K562 (cell line): ENCODE measurements at places on chromosomes 6 and 20. TPM values are rescaled to one million over a fixed set of nuclear protein-coding genes. Genes with fewer than 3 reads are reported as not detected.

KCNG1 gene
- 0.76 and 1.5 TPM in 2 replicates for total RNA-seq

RAET1G gene
- total RNA-seq = not detected in 2 replicates

RUNX2 gene
- 0.98 and 1.00 TPM in 2 replicates for total RNA-seq

CST2 gene
- not detected in 2 replicates for total RNA-seq

BMP5 gene
- total RNA-seq = not detected in 2 replicates

TTLL9 gene
- not detected in 2 replicates for total RNA-seq

SLA2 gene
- 0.07 and 0.13 TPM in 2 replicates for total RNA-seq

SLPI gene
- 0.67 and 0.78 TPM in 2 replicates for total RNA-seq

HLA-DRB5 gene
- 0.27 TPM in 1 of 2 replicates, not detected in the other for total RNA-seq

NHSL1 gene
- 0.20 and 0.25 TPM in 2 replicates for total RNA-seq

ULBP1 gene
- 2.7 and 3.5 TPM in 2 replicates for total RNA-seq

SLC26A8 gene
- not detected in 2 replicates for total RNA-seq

SLC32A1 gene
- not detected in 2 replicates for total RNA-seq

FOXS1 gene
- total RNA-seq = not detected in 2 replicates

TUBB2B gene
- total RNA-seq = 5.1 and 5.8 TPM in 2 replicates

TOX2 gene
- total RNA-seq = not detected in 2 replicates

NEURL2 gene
- total RNA-seq = 1.2 and 1.9 TPM in 2 replicates

CTCFL gene
- total RNA-seq = 122 and 124 TPM in 2 replicates

ZFP57 gene
- 0.13 TPM in 2 replicates for total RNA-seq

LSM14B gene
- 32.7 and 36.0 TPM in 2 replicates for total RNA-seq

AIF1 gene
- total RNA-seq = 9.2 and 9.4 TPM in 2 replicates

AURKA gene
- total RNA-seq = 97.4 and 101 TPM in 2 replicates

FAM184A gene
- total RNA-seq = 9.5 and 13.6 TPM in 2 replicates

STMN3 gene
- 50.2 and 52.4 TPM in 2 replicates for total RNA-seq

MEP1A gene
- not detected in 2 replicates for total RNA-seq

ADGRF1 gene
- total RNA-seq = 0.22 TPM in 1 of 2 replicates, not detected in the other

KIAA1755 gene
- not detected in 2 replicates for total RNA-seq

EPPIN gene
- total RNA-seq = not detected in 2 replicates

GPR6 gene
- not detected in 2 replicates for total RNA-seq

FAM209A gene
- not detected in 2 replicates for total RNA-seq

CDH26 gene
- 0.22 TPM in 1 of 2 replicates, not detected in the other for total RNA-seq

OTOR gene
- not detected in 2 replicates for total RNA-seq

GLP1R gene
- not detected in 2 replicates for total RNA-seq

SLC35D3 gene
- total RNA-seq = not detected in 2 replicates

NKX2-2 gene
- total RNA-seq = not detected in 2 replicates

CALHM5 gene
- 0.02 and 0.04 TPM in 2 replicates for total RNA-seq

IER3 gene
- total RNA-seq = 23.4 and 24.1 TPM in 2 replicates

KCNK17 gene
- not detected in 2 replicates for total RNA-seq

HDGFL1 gene
- total RNA-seq = 0.38 and 0.49 TPM in 2 replicates

KCNK15 gene
- total RNA-seq = 0.11 and 0.38 TPM in 2 replicates

LINC00237 gene
- not detected in 2 replicates for total RNA-seq

GTPBP2 gene
- 121 and 162 TPM in 2 replicates for total RNA-seq

PRR18 gene
- total RNA-seq = not detected in 2 replicates
